ENCODE measurements at places on chromosomes 7 and 10. TPM values are rescaled to one million over a fixed set of nuclear protein-coding genes. Genes with fewer than 3 reads are reported as not detected.

The WDR86 gene
- not detected for total RNA-seq

The CASD1 gene
- total RNA-seq: 7.7 TPM

The TAS2R5 gene
- 0.30 TPM for total RNA-seq

The SAMD9 gene
- 5.3 TPM for total RNA-seq

DNA sequence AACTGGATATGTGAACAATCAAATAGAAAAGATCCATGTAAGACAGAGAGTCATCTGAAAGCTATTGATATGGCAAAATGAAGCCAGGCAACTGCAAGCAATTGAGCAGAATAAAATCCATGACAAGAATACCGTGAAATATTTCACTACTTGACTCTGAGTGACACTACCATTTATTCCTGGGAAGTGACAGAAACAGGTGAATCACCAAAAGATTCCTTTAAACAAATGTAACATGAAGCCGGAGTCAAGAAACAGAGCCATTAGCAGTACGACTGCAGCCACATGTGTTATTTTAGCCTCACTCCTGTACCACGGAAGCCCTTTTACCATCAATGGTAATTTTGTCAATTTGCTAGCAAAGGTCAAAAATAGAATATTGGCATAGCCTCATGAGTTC is 197.7 kb upstream of the POT1 start:
- no peak for DNase-seq

DNA sequence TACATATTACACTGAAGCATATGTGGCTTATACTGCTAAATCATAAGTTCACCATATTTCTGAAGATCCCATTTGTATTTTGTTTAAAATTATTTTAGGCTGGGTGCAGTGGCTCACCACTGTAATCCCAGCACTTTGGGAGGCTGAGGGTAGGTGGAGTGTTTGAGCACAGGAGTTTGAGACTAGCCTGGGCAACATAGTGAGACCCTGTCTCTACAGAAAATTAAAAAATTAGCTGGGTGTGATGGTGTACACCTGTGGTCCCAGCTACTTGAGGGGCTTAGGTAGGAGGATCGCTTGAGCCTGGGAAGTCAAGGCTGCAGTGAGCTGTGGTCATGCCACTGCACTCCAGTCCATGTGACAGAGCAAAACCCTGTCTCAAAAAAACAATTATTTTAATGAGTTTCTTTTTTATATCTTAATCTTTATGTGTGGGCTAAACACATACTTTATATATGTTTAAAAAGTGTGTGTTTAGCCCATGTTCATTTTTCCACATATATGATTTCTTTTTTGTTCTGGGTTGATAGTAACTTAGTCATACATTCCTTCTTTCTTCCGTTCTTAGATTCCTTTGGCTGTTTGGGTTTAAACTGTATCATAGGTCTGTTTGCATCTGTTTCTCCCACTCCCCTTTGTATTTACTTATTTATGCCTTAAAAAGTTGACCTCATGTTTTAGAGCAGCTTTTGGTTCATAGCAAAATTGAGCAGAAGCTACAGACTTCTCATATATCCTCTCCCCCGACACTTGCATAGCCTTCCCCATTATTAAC is 33.5 kb downstream of the RSBN1L start:
- DNase-seq: no peak

- no peak for DNase-seq
These were observed 24.3 kb upstream of the VAX1 start for GRCh38 chr10:117162093-117163060.

DNA sequence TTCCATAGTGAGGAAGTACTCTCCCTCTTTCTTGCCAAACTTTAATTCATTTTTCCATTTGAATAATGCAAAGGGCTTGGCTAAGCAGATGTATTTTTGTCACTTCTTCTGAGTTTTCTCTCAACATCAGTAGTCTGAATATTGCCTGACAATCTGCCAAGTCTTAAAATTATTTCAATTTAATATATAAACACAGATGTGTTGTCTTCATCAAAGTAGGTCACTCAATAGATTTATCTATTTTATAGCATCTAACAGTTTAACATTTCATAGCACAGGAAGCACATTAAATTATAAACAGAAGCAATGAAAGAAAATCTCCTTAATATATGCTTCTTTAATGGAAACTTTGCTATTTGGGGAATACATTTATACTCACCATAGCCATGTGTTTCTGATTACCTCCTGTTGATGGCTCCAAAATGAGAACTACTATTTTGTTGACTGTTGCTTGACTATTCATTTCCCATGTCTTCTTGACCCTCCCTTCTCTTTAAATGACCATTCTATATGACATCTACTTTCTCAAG is 4.5 kb downstream of the CPED1 start:
- no peak for DNase-seq

- no peak for DNase-seq
These were observed 48.1 kb upstream of the UBE3C start for GRCh38 chr7:157090485-157091165.

GRCh38 chr7:73489976-73490375 is 32.1 kb downstream of the BAZ1B start:
- DNase-seq: no peak
